ENCODE measurements at places on chromosomes 1 and 21.

DNA sequence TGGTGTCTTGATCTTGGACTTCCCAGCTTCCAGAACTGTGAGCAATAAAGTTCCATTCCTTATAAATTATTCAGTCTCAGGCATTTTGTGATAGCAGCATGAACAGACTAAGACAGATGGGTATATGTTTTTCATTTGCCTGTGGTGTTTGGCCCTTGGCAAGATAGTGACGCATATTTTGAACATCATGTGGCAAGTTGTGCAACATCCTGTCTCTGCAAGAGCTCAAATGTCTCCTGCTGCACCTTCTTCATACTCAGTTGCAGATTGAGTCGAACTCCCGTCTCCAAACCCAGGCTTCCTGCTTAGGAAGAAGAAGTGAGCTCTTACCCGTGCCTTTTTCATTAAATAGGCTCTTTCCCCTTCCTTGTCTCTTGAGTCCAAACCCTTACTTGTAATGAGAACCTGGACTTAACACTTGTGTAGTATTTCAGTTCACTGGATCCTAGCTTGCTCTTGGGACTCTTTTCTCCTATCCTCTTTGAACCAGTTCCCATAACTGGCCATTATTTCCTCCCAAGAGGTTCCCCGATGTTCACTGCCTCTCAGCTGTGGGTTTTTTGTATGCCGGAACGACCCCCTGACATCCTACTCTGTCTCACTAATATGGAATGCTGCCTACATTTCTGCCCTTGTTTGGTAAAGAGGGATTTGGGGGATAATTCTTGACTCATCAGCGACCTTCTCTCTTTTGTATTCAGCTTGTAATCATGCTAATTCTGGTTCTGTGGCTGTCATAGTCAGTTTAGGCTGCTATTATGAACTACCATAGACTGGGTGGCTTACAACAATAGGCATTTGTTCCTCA is 125.0 kb upstream of the KCNK2 start:
- no peak for DNase-seq

DNA sequence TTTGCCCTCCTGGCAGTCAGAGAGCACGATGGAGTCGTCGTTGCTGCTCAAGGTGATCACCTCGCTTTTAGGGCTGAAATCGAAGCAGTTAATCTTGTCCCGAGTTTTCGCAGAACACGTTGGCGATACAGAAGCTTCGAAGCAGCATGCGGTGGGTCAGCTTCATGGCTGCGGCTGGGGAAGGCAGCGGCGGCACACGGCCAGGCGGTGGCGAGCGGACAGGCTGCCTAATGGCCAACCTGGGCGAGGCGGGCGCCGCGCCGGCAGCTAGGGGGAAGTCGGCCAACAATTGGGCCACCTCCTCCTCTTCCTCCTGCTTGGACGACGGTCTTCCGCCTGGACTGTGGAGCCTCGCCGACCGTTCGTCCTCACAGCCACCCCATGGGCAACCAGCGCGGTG is 34.8 kb downstream of the CDC7 start:
- no peak for DNase-seq

GRCh38 chr1:94827434-94827833 is 7.3 kb downstream of the SLC44A3 start:
- DNase-seq = no peak

- no peak for DNase-seq
These were observed 44.0 kb downstream of the FAM163A start for GRCh38 chr1:179786815-179787685.

GRCh38 chr1:42949312-42950115 is 9.2 kb downstream of the SLC2A1 start:
- no peak for DNase-seq

- peak; percentile 56 for DNase-seq
These were observed 13.5 kb upstream of the SLC19A1 start for GRCh38 chr21:45555557-45556301.

DNA sequence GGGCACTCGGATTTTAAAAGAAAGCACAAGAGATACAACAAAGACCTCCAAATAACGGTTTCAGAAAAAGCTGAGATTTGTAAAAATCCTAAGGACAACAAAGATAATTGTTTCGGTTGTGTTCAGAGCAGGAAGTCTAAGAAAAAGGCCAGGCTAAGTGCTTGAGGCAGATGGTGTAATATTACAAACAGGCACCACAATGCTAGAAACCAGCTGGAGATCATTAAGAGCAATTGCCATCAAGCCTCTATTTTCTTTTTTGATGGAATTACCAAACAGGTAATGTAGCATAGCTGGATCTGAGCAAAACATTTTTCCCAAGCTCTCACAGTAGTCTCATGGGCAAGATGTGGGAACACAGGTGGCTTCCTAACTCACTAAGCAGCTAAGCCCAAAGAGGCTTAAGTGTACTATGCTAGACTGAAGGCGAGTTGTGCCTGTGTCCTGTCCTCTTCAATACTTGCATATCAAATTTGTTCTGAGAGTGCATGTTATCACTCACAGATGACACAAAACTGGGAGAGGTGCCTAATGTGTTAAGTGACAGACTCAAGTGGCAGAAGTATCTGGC is 161.6 kb downstream of the GLUL start:
- no peak for DNase-seq

DNA sequence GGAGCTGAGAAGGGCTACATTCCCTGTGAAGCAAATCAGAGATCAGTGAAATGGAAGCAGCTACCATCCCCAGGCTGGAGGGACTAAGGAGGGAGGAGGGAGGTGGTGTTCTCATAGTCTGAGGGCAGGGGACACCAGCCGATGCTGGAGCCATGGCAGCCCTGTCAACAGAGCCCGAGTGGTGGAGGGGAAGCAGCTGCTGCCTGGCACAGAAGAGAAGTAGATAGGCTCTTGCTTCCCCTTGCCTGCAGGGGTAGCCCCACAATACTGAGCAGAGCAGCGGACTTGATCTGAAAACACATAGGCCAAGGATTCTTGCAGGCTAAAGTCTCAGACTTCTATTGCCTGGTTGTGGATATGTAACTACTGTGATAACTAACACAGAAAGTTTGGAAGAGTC is 255.1 kb downstream of the FGGY start:
- DNase-seq = no peak

GRCh38 chr1:226702957-226703831 is 35.9 kb downstream of the ITPKB start:
- peak; percentile 90 for DNase-seq

DNA sequence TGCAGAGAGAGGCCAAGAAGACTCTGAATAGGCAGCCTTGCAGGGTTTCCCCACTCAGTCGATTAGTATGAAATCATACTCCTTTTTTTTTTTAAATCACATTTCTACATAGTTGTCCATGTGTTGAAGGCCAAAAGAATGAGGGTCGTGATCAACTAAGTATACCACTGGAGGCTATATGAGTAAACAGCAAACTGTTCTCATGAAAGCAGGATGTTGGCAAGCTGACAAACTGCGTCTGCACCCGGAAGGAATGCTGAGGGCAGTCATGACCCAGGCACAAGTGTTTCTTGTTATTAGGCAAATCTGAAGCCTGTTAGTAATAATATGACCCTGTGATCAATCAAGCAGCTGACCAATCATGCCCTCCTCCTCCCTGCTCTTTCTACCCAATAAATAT is 213.2 kb downstream of the USH2A start:
- no peak for DNase-seq

- no peak for DNase-seq
These were observed 22.3 kb upstream of the ZZZ3 start for GRCh38 chr1:77704736-77705135.

GRCh38 chr1:207808322-207808705 is 56.5 kb downstream of the CD46 start:
- no peak for DNase-seq
